Small intestine (tissue), 16 donors: ENCODE measurements at places on chromosomes 4 and X.
A peak's percentile ranks its signal among the peaks of the same experiment; 100 is the strongest.

GRCh38 chr4:123835831-123836590, 439.4 kb downstream of the SPRY1 start:
- no peak for DNase-seq

GRCh38 chr4:85798012-85798770, 323.2 kb downstream of the ARHGAP24 start:
- DNase-seq: no peak

- no peak for DNase-seq
Observed at GRCh38 chrX:87874043-87874442, 356.4 kb downstream of the KLHL4 start.

- DNase-seq: no peak
Observed at GRCh38 chr4:63036159-63036866, 1372.9 kb downstream of the TECRL start.

GRCh38 chr4:100986360-100986868, 360.9 kb downstream of the PPP3CA start:
- no peak for DNase-seq

- DNase-seq: no peak
Observed at GRCh38 chr4:48324281-48324680, 17.0 kb upstream of the SLAIN2 start.

DNA sequence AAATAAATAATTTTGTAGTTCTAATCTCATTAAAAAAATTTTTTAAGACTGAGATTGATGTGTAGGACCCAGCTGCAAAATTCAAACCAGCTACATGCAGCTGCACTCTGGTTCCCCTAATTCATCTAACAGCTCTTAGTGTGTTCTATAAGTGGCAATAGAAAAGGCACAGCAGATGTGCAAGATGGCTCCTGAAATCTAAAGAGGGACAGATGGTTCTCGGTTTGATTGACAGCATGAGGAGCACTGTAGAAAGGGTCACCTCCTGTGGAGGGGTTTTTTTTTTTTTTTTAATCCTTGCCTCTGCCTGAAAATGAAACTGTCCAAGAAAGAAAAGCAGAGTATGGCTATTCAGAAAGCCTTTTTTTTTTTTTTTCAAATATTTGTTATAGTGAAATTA, 16.9 kb upstream of the OCIAD1 start:
- no peak for DNase-seq

DNA sequence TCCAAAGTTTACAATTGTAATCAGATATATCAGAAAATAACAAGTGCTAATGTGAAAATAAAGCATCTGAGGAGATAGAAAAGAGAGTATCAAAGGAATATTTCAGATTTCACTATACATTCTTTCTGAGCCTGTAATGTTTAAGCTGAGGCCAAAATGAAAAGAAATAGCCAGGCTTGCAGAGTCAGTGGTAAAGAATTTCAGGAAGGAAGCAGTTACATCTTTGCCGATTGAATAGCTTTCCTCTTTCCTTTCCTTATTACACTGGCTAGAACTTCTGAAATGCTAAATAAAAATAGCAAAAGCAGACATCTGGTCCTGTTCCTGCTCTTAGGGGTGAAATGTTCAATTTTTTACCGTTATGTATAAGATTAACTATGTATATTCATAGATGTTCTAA, 1441.6 kb upstream of the PCDH7 start:
- no peak for DNase-seq

GRCh38 chrX:78796916-78797315, 49.4 kb downstream of the LPAR4 start:
- DNase-seq: no peak

DNA sequence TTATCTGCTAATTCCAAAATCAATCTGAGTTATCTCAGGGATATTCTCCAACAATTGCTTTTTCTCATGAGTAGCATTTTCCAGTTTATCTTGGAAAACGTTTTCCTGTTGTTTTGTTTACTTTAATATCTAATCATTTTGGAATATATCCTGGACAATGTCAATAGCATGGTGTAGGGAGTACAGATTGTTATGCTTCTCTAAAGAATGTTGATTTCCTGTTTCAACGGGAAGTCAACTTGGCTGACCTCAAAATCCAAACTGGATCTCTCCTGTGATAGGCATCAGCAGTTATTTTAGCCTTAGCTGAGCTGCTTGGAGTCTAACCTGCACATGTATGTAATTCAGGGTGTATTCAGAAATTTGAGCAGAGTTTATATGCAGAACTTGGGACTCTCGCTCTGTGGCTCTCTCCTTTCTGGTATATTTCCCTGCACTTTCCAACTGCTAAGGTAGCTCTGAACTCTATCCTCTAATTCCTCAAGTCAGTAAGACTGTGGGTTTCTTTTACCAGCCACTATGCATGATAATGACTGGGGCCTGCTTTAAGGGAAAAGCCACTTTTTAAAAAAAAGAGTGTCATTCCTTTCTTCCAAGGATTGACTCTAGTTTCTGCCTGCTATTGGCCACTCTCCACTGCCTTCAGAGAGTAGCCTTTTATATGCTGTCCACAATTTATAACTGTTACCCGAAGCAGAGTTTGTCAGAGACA, 7.7 kb downstream of the PRSS48 start:
- DNase-seq: no peak

GRCh38 chr4:185217408-185217975, 8.1 kb downstream of the SNX25 start:
- DNase-seq: no peak

DNA sequence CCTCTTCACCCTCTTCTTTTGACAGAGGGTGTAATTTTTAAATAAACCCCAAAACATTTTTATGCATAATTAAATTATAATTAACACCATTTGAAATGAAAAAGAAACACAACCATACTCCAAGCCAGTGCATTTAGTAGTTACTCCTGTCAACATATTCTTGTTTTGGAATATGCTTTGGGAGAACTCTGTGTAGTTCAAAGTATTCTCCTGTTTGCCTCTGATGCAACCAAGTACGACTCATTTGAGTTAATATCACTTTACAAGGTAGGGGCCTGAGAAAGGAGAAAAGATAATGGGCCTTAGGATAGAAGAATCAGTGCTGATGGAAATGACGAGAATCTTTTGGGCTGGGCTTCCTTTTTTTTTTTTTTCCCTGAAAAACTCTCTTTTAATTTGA, 2.7 kb downstream of the PTPN13 start:
- no peak for DNase-seq

GRCh38 chr4:173443121-173443520, 44.2 kb upstream of the SCRG1 start:
- DNase-seq: no peak

GRCh38 chrX:70769659-70770227, 138.8 kb downstream of the TEX11 start:
- DNase-seq: peak; percentile 0

DNA sequence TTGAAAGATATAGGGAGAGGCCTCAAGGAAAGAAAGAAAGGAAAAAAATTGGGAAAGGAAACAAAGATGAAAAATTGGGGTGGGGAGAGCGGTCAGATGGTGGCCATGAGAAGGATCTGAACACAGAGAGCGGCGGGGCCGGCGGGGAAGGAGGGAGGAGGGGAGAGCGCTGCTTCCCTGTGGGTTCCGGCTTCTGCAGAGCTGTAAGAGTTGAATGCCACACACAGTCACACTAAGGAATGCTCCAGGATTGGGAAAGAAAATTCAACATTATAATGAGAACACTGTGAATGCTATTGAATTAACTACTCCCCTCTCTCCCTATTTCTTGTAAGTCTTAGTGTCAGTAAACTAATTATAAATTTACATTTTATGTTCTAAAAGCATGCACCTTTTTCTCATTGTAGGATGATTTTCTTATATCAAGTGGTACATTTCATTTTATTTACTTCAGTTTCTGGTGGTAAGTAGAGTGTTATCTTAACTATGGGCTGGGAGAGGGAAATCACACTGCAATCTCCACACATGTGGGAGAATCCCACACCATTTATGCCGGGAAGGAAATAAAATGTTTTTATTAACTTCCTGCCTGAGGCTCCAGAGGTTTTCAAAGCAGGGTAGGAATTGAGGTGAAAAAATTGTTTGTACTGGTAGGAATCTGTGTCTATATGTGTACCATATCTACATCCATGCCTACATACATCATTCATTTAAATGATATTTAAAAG, 904 bp downstream of the F11 start:
- DNase-seq: peak; percentile 58

GRCh38 chr4:145716200-145716599, 36.3 kb downstream of the C4orf51 start:
- DNase-seq: no peak
